NCI-H460 (cell line): ENCODE measurements at places on chromosomes 13 and 19. TPM values are rescaled to one million over a fixed set of nuclear protein-coding genes. Genes with fewer than 3 reads are reported as not detected.
A peak's percentile ranks its signal among the peaks of the same experiment; 100 is the strongest.

The ZNF208 gene
- total RNA-seq: 0.35 TPM in 1 of 2 replicates, not detected in the other

- DNase-seq: no peak
These were observed 43.9 kb downstream of the TNFSF13B start for GRCh38 chr13:108313382-108313781.

DNA sequence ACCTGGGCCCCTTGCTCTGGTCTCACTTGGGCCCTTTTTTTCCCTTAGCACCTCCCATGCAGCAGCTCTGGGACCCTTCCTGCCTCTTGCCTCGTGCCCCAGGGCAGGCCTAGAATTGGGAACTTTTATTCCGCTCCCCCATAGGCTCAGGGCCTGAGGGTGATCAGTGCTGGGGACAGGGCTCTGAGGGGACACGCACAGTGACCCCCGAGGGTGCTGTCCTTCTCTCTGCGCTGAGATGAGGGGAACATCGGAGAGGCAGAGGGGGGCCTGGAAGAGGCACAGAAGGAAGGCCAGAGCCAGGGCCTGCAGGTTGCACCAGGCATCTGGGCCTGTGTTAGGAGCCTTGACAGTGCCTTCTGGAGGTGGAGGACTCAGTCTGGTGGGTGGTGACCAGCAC is 10.8 kb downstream of the EPN1 start:
- DNase-seq: no peak

The ZNF541 gene
- not detected in 2 replicates for total RNA-seq

DNA sequence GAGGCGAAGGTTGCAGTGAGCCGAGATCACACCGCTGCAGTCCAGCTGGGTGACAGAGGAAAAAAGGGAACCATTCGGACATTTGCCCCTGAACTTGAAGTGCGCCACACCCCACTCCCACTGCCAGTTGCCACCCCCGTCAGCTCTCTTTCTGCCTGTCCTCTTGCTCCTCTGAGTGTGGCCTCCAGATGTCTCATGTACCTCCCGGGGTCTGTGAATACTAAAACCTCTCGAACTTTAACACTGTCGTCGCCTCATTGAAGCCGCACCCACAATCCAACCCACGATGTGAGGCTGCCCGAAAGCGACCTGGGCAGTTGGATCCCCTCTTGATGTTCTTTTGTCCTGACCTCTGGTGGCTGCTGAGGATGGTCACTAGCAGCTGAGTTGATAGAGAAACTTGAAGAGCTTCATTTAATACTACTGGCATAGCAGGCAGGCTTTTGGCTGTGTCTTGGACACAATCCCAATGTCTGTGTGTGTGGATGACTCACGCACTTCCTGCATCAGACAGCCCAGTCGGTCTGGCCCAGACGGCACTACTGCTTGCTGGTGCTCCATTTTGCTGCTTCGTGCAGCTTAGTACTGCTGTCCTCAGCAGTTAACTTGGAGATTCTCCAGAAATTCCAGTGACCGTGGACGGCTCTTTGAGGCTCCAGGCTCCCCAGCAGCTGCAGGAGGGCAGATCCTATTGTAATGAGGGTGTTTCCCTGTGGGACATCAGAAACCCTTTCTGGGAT is 4.2 kb downstream of the FPR3 start:
- DNase-seq: no peak

DNA sequence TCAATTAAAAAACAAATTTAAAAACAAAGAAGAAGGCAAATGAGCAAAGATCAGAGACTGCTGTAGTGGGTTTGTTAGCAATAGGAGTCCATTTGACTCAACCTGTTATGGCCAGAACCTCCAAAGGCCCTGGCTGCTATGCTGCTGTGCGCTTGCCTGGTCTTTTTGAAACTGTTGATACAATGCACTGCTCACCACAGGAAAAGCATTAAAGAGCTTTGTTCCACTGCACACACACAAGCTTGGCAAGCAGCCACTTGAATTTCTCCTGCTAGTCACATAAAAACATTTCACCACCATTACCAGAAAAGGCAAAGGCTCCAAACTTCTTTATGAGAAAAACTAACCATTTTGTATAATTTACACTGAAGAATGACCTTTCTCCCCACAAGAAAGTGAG is 132.2 kb downstream of the FREM2 start:
- no peak for DNase-seq

DNA sequence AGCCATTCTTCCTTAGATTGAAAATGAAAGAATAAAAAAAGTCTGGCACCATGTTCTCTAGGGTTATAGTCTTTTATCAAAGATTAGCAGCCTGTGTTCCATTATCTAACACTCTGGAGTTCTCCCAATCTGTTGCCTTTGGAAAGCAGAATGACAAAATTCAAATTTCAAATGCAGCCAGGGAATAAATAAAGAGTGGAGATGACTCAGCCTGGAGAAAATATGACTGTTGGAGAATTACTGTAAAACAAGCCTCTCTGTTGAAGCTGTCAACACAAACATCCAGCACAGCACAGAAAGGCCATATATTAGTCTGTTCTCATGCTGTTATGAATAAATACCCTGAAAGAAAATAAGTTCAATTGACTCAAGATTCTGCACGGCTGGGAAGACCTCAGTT is 650.5 kb upstream of the SLC10A2 start:
- no peak for DNase-seq

DNA sequence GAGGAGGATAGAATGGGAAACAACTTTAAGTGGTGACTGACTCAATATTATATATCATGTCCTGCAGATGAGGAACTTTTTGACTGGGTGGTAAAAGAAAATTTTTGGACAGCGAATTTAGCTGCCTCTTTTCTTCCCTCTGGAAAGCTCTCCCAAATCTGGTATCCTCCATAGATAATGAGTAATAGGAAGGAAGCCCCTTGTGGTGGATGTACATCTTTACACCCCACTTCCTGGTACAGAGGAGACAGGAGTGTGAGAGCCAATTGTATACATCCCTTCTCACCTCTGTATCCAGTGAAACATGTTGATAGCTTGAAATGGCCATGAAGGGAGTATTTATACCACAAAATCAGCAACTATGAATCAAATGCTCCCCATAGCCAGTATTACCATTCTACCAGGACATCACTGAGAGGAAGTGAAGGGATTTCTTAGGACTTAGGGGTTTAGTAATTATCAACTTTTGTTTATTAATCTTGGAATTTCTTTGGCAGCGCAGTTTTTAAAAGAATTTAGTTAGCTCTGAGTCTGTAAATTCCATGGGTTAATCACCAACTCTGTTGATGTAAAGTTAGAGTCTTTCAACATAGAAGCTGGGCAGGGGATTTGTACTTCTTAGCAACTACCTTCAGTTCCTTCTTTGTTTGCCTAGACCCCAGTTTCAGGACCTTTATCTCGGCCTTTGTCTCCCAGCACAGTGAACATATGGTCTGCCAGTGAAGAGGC is 17.0 kb upstream of the TDRD3 start:
- no peak for DNase-seq

The CADM4 gene
- 3.1 and 5.9 TPM in 2 replicates for total RNA-seq

The TMPRSS9 gene
- 0.05 TPM in 1 of 2 replicates, not detected in the other for total RNA-seq

GRCh38 chr19:18626906-18627305 is 9.9 kb upstream of the KLHL26 start:
- DNase-seq: no peak

GRCh38 chr13:30355384-30355699 is 48.0 kb upstream of the KATNAL1 start:
- no peak for DNase-seq

DNA sequence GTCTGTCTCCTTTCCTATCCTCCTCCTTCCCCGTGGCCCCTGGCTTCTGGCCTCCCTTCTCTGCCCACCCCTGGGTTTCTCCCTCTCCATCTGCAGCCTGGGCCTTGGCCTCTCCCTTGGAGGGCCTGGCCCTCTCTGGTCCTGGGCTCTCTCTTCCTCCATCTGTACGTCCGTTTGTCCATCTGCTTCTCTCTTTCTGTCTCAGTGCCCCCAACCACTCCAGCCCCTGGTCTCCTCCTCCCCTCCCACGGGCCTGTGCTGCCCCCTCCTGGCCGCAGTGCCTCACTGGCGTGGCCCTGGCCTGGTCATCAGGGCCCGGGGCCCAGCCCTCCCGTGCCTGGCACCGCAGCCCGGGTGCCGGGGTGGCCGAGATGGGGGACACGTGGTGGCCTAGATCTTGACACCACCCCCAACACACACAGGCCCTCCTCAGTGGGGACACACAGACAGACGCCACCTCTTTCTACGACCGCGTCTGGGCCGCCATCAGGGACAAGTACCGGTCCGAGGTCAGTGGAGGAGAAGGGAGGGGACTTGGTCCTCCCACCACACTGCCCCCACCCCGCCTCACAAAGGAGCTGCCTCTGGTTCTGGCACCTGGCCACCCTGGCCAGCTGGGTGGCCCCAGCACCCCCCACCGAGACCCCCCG is 11.3 kb downstream of the PRKCSH start:
- DNase-seq: peak; percentile 31

GRCh38 chr19:29606420-29606747 is 301 bp downstream of the POP4 start:
- no peak for DNase-seq

The DACH1 gene
- total RNA-seq: 0.02 TPM in 1 of 2 replicates, not detected in the other

The RASIP1 gene
- 0.43 and 0.50 TPM in 2 replicates for total RNA-seq

The KLK2 gene
- total RNA-seq: not detected in 2 replicates

DNA sequence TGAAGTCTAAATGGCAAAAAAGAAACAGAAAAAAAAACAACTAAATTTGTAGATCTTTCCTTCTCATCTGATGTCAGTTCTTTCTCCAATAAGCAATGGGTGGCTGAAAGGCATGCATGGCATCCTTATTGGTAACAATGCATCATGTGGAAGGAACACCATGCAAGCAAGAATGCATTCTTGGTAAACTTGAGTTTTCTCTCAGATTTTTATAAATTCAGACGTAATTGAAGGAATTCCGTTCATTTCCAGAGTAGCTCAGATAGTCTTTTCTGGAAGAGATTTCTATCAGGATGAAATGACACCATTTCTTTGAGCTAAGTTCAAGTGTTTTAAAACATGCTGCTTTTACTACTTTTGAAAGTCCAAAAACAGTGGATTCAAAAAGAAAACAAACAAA is 373.0 kb downstream of the COG6 start:
- no peak for DNase-seq

DNA sequence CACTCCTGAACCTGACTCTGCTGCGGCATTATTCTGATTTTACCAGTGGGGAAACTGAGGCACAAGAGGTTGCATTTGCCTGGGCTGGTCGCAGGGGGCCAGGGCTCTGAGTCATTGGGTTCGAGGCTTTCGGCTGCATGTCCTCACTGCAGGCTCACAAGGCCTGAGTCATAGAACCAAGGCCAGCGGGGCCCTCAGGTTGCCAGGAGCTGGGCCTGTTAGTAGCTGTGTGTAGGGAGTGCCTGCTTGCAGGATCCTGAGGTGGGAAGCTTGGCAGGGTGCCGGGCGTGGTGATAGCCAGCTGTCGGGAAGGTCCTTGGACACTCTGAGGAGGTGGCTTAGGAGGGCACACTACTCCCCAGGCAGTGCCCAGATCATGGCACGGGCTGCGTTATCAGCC is 21.6 kb upstream of the F2RL3 start:
- DNase-seq: no peak

DNA sequence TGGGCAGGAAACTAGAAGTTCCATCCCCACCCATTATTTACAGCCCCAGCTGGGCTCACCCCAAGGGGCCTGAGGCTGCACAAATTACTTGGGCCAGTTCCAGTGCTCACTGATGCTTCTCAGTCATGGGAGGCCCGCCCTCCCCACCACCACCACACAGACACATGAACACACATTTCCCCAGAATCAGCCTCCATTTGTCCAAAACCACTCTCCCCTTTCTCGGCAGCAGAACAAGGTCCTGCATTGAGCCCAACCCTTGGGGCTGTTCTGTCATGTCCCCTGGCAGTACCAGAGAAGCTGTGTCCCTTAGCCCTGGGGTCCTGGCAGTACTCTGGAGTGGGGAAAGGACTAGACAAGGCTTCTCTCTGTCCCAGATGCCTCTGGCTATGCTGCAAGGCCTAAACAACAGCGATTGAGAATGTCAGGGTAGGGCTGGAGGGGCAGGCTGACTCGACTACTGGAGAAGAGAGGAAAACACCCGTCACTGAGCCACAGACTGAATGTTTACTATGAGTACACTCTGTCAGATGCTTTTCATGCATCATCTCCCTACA is 21.8 kb downstream of the SAMD4B start:
- no peak for DNase-seq

The SRRM5 gene
- 0.10 and 0.55 TPM in 2 replicates for total RNA-seq

The FGF22 gene
- total RNA-seq: not detected in 2 replicates

- DNase-seq: no peak
These were observed 2.7 kb downstream of the NBEA start for GRCh38 chr13:34944751-34945150.
